ENCODE measurements at places on chromosomes 11 and 22. TPM values are rescaled to one million over a fixed set of nuclear protein-coding genes. Genes with fewer than 3 reads are reported as not detected.

The POU2F3 gene
- not detected for total RNA-seq

The OR2AG1 gene
- total RNA-seq: not detected

The KRTAP5-11 gene
- total RNA-seq: not detected

The H19 gene
- not detected for total RNA-seq

The FZD4 gene
- total RNA-seq: 0.08 TPM
